Esophagus squamous epithelium (tissue), 5 donors: ENCODE measurements at places on chromosomes 1 and 21.

- H3K36me3 ChIP-seq: no peaks in the 10 kb centered on the region
- H3K4me1 ChIP-seq: peaks cover 93% of the 10 kb centered on the region
- H3K27ac ChIP-seq: peak overlapping the region; percentile 78
- peak overlapping the region; percentile 91 for H3K4me3 ChIP-seq
- no peak for DNase-seq
- no peaks in the 10 kb centered on the region for H3K27me3 ChIP-seq
Measured at GRCh38 chr1:201539561-201540431, 869 bp downstream of the NAV1 start.

DNA sequence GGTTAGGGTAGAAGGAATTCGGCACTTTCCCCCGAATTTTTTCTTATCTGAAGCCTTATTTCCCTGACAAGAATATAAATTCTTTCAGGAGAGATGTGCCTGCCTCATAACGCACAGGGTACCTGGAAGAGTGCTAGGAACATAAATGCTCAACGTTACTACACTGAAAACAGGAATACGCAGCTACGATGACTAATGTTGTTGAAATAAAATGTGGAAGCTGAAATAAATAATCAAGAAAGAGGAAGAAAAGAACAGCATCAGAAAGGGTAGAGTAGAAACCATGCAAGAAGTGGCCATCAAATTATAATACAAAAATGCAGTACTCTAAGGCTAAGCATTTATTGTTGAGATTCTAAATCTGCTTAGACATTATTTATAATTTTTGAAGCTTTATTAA is 33.9 kb downstream of the SLC66A1 start:
- peaks cover 32% of the 10 kb centered on the region for H3K4me1 ChIP-seq
- DNase-seq: no peak
- H3K27me3 ChIP-seq: no peaks in the 10 kb centered on the region
- H3K27ac ChIP-seq: no peak overlapping the region
- H3K36me3 ChIP-seq: peaks cover 77% of the 10 kb centered on the region

- H3K4me3 ChIP-seq: no peak overlapping the region
- DNase-seq: no peak
- H3K27ac ChIP-seq: no peak overlapping the region
Measured at GRCh38 chr1:222918801-222919477, 104.1 kb downstream of the DISP1 start.

DNA sequence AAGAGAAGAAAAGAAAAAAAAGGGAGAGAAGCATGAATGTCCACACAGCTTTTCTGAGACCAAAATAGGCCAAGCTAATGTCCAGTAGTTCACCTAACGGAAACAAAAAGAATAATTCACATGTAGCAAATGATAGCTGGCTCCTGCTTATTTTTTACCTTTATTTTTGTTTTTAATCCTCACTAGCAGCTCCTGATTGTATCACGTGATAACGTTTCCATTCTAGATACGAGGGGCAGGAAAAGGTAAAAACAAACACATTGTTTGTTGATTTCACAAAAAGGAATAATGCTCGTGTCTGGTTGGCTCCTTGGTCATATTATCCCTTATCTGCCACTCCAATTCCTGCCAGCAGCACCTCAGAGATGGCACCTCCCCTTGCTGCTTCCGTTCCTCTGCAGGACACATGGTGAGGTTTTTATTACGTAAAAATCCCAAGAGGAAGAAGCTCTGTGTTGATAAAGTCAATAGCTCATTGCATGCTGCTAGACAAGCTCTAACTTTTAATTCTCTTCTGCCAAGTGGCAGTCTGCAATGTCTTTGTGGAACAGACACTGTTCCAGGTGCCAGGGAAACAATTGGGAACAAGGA is 201.7 kb downstream of the CRB1 start:
- H3K27me3 ChIP-seq: no peaks in the 10 kb centered on the region
- no peak overlapping the region for H3K4me3 ChIP-seq
- H3K4me1 ChIP-seq: no peaks in the 10 kb centered on the region
- H3K36me3 ChIP-seq: no peaks in the 10 kb centered on the region

- H3K27ac ChIP-seq: no peak overlapping the region
- no peak overlapping the region for H3K4me3 ChIP-seq
- no peaks in the 10 kb centered on the region for H3K4me1 ChIP-seq
- DNase-seq: no peak
- no peaks in the 10 kb centered on the region for H3K27me3 ChIP-seq
Measured at GRCh38 chr1:48887796-48888195, 111.1 kb upstream of the BEND5 start.

DNA sequence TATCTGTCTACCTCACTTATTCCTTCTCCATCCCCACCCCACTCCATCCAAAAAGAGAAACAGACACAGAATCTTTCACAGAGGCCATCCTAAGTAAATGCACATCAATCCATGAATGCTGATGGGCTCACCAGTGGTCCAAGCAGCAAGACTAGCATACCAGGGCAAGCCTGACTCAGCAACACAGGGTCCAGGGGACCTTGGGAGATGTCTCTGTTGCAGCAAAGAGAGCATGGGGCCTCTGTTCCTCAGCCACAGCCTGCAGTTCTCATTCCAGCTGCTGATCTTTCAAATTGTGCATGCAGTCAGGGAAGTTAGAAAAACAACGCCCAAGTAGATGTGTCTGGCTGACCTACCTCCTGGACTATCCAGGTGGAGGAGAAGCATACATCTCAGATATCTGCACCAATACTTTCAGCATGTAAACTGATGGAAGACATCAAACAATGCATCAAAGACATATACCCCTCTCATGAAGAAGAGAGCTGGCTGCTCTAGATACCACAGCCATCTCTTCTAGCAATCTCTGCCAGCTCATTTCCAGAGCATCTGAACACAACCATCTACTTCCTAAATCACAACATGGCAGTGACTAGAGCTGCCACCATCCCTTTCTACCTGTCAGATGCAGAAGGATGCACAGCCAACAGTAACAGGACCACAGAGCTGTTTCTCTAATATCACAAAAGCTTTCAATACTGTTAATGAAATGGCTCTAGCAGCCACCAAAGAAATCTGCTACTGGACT is 54.5 kb downstream of the CD34 start:
- peaks cover 82% of the 10 kb centered on the region for H3K36me3 ChIP-seq
- no peak for DNase-seq
- no peak overlapping the region for H3K4me3 ChIP-seq
- no peaks in the 10 kb centered on the region for H3K27me3 ChIP-seq
- peaks cover 36% of the 10 kb centered on the region for H3K4me1 ChIP-seq
